ENCODE measurements at places on chromosomes 4 and X.

DNA sequence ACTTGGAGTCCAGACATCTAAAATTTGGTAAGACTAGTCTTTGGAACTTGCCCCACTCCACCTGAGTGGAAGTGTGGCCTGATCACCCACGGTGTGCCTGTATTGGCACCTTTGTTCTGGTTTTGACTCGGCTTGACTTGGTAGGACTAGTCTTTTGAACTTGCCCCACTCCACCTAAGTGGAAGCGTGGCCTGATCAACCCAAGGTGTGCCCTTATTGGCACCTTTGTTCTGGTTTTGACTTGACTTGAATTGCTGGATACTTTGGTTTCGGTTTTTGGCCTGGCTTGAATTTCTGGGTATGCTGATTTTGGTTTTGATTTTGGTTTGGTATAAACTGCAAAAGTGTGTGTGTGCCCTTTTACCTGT lies 44.7 kb upstream of the UGT2B7 start:
- DNase-seq, result no peak

GRCh38 chr4:62130230-62130629 lies 930.1 kb downstream of the ADGRL3 start:
- DNase-seq, result no peak

GRCh38 chr4:103008875-103009729 lies 10.4 kb downstream of the SLC9B1 start:
- no peak for DNase-seq

DNA sequence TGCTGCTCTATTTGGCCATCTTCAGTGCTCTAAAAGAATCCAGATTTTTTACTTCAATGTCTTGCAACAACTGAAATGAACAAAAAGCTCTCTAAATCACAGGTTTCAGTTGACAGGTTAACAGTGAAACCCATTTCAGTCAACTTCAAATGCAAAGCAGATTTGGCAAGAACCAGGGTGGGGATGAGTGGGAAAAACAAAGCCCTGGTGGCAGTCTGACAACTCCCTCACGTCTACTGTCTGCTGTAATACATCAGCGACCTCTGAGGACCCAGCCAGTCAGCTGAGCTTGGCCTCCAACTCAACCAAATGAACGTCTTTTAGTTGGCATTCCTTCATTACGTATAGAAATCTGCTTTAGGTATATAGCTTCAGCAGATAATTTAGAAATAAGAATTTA lies 95.8 kb downstream of the COL25A1 start:
- no peak for DNase-seq

GRCh38 chr4:25367004-25367621 lies 9.9 kb upstream of the ANAPC4 start:
- no peak for DNase-seq

- no peak for DNase-seq
These were observed 1283.8 kb upstream of the PABPC4L start for GRCh38 chr4:135485371-135485770.

GRCh38 chrX:119186194-119186593 lies 49.9 kb upstream of the PGRMC1 start:
- DNase-seq, result no peak

GRCh38 chrX:108224727-108225621 lies 133.4 kb downstream of the ATG4A start:
- DNase-seq, result no peak

DNA sequence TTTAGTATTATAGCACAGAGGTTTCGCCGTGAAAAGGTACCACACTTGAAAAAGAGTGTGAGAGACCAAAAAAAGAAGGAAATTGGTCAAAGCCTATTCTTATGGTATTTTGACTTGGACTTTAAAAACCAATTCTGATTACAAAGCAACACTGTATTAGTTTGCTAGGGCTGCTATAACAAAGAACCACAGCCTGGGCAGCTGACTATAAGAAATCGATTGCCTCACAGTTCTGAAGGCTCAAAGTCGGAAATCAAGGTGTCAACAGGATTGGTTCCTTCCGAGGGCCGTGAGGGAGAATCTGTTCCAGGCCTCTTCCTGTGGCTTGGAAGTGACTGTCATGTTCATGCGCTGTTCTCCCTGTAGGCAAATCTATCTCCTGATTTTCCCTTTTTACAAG lies 17.9 kb downstream of the DAPP1 start:
- DNase-seq, result no peak

GRCh38 chr4:15636818-15637217 lies 18.3 kb downstream of the FBXL5 start:
- DNase-seq, result no peak

DNA sequence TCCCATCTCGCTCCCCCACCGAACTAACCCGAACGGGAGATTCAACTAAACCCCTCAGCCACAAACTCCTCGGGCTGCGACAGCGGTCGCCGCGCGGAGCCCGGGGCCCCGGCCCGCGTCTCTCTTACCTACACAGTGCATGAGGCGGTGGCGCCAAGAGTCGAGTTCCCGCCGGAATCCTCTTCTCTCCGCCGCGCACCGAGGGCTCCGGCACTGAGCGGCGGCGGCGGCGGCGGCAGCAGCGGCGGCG lies 160 bp downstream of the LCORL start:
- DNase-seq, result no peak

GRCh38 chr4:13515268-13515667 lies 29.0 kb downstream of the NKX3-2 start:
- DNase-seq, result no peak

Data from activated CD4-positive, alpha-beta T cell treated with anti-CD3 and anti-CD28 coated beads for 24 hours (primary cell).